Osteocyte (in vitro differentiated cells): ENCODE measurements at places on chromosomes 7 and 10. TPM values are rescaled to one million over a fixed set of nuclear protein-coding genes. Genes with fewer than 3 reads are reported as not detected.

The IFIT2 gene
- 8.8 and 11.0 TPM in 2 replicates for total RNA-seq

The FAM25C gene
- not detected in 2 replicates for total RNA-seq

The HEPACAM2 gene
- total RNA-seq = not detected in 2 replicates

GRCh38 chr10:48523212-48523819 lies 81.6 kb downstream of the ARHGAP22 start:
- peak overlapping the region; percentile 68 for H3K4me3 ChIP-seq
- no peak overlapping the region for H3K27ac ChIP-seq
- H3K4me1 ChIP-seq = peaks cover 32% of the 10 kb centered on the region
- no peaks in the 10 kb centered on the region for H3K27me3 ChIP-seq
- no peak for DNase-seq
- H3K36me3 ChIP-seq = no peaks in the 10 kb centered on the region

GRCh38 chr10:111996103-111996502 lies 187.5 kb downstream of the GPAM start:
- no peak for DNase-seq
- H3K27me3 ChIP-seq = no peaks in the 10 kb centered on the region
- H3K4me1 ChIP-seq = no peaks in the 10 kb centered on the region
- no peak overlapping the region for H3K4me3 ChIP-seq
- H3K27ac ChIP-seq = no peak overlapping the region

GRCh38 chr10:9814285-9814864 lies 1203.3 kb upstream of the CELF2 start:
- no peak overlapping the region for H3K4me3 ChIP-seq
- H3K36me3 ChIP-seq = no peaks in the 10 kb centered on the region
- H3K27ac ChIP-seq = no peak overlapping the region
- no peaks in the 10 kb centered on the region for H3K27me3 ChIP-seq
- H3K4me1 ChIP-seq = no peaks in the 10 kb centered on the region

DNA sequence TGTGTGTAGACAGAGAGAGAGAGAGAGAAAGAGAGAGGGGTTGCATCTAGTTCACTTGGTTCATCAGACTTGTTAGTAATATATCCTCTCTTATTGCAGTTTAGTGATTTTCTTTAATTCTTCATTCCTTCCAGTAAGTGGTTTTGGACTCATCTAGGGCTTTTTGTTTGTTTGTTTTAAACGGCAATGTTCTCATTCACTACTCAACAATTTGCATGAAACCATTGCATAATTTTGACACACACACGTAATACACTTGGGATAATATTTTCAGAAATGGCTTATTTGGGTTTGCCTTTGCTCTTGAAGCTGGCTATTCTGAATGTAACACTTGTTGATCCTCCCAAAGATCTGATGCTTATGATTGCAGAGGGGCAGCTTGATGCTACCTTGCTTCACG lies 16.4 kb upstream of the ZNF32 start:
- no peaks in the 10 kb centered on the region for H3K36me3 ChIP-seq
- DNase-seq = no peak
- H3K4me3 ChIP-seq = no peak overlapping the region
- H3K27me3 ChIP-seq = peaks cover 18% of the 10 kb centered on the region
- no peak overlapping the region for H3K27ac ChIP-seq

GRCh38 chr10:8365935-8366911 lies 311.7 kb downstream of the GATA3 start:
- H3K4me3 ChIP-seq = no peak overlapping the region
- no peaks in the 10 kb centered on the region for H3K27me3 ChIP-seq
- no peak overlapping the region for H3K27ac ChIP-seq
- H3K4me1 ChIP-seq = no peaks in the 10 kb centered on the region
- no peak for DNase-seq

DNA sequence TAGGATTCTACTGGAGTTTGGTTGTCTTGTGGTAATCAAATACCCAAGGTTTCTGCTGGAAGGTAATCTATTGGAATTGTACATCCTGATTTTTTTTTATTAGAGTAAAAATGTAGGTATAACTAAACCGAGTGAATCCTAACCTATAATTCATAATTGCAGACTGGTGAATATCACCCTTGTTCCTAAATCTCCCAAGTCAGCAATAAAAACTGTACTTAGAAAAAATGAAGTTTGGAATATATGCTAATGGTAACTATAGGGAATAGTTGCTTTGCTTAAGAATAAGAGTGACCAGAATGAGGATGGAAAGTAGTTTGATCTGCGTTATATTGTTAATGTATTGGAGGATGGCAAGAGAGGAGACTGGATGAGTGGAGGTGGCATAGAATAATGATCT lies 10.7 kb upstream of the FZD8 start:
- H3K36me3 ChIP-seq = no peaks in the 10 kb centered on the region
- DNase-seq = no peak
- no peaks in the 10 kb centered on the region for H3K4me1 ChIP-seq
- H3K27me3 ChIP-seq = peaks cover 39% of the 10 kb centered on the region
- H3K4me3 ChIP-seq = no peak overlapping the region
